ENCODE measurements at places on chromosomes 7 and 10. TPM values are rescaled to one million over a fixed set of nuclear protein-coding genes. Genes with fewer than 3 reads are reported as not detected.

Gene OPALIN
- not detected for total RNA-seq

Gene ZNF777
- total RNA-seq, result 12.6 TPM

Gene NAT16
- not detected for total RNA-seq

Gene PNLIP
- not detected for total RNA-seq

Gene ITPRID1
- not detected for total RNA-seq

Gene VWDE
- total RNA-seq, result not detected

Gene CHST3
- 19.5 TPM for total RNA-seq

Gene LIPN
- not detected for total RNA-seq

Gene FZD8
- 10.2 TPM for total RNA-seq

Gene ARL4A
- total RNA-seq, result 18.6 TPM

Gene DIP2C
- 9.1 TPM for total RNA-seq

Data from cardiac atrium fibroblast (primary cell).